ENCODE measurements at places on chromosomes 7 and 10.

- DNase-seq, result no peak
These were observed 215.7 kb downstream of the BAMBI start for GRCh38 chr10:28892818-28893547.

DNA sequence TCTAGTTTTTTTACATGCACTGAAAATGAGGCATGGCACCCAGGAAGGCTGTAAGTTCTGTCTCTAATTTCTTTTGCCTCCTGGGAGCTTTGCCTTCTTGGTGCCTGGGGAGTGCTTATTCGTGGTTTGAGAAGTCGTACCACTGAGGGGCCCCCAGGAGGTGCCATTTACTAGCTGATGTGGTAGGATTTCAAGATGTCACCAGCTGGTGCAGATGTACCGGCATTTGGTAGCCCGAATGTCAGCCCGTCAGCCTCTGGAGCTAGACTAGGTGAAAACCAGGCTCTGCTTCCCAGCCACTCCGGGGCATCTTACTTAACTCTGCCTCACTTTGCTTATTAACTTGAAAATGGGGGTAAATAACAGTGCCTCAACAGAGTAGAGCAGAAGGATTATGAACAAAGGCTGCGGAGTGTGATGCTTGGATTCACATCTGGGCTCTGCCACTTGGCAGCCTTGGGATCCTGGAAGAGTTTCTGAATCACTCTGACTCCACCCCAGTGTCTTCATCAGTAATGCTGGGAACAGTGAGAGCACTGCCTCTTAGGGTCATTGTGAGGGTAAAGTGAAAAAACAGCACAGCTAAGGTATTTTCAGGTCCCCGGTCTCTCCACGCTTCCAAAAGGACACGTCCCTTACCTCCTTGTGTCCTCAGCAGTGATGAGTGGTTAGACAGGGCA, 31.4 kb upstream of the BTBD16 start:
- DNase-seq, result no peak

GRCh38 chr10:14605231-14605925, 169.3 kb downstream of the FAM107B start:
- peak; percentile 78 for DNase-seq

GRCh38 chr7:102291056-102291915, 4.6 kb downstream of the SH2B2 start:
- DNase-seq, result no peak

DNA sequence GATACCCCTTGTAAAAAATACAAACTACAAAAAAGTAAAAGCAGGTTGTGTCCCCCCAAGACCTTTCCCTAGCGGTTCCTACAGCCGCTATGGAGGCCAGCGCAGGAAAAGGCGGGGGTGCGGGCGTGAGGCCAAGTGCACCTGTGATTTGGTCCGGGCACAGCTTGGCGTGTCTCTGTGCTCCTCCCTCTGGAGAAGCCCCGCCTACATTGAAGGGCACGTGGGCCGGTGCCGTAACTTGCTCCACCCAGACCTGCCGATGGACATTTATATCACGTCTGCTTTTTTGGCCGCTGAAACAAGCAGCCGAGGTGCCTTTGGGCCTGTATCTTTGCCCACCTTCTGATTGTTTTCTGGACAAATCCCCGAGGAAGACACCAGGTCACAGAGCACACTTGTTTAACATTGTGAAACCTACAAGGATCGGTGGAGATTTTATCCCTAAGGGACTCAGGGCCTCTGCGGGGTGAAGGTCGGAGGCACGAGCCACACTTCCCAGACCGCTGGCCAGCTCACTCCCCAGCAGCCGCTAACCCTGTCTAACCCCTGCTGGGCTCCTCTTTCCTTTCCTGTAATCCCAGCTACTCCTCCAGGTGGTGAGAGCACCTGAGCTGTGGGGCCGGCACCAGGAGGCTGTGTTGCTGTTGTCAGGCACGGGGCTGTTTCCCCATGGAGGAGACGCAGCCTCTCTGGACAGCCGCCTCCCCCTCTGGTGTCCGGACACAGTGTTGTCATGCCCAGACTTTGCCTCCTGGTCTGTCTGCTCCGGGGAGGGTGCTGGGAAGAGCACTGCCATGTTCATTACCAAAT, 18.8 kb upstream of the INPP5A start:
- DNase-seq, result peak; percentile 16

DNA sequence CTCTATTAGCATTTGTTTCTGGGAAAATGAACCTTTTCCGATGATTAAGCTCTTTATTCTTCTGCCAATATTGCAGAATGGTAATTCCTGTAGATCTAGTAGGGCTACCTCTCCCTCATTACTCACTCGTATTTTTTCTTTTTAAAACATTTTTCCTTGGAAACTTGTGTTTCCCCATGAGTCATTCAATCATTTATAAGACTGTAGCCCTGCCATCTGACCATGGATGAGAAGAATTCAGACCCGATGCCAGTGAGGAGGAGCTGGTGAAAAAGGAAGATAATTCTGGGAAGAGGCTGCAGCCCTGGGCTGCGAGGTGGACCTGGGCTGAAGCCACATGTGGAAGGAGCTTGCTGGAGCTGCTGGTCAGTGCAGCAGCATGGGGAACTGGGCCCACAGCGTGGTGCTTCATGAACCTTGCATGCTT, 242.8 kb downstream of the KLF6 start:
- peak; percentile 87 for DNase-seq

- DNase-seq, result no peak
These were observed 33.3 kb downstream of the PKD1L1 start for GRCh38 chr7:47914717-47915615.

- DNase-seq, result no peak
These were observed 45.1 kb downstream of the RNLS start for GRCh38 chr10:88538048-88538447.
